HepG2 (cell line): ENCODE measurements at places on chromosomes 12 and 14.

GRCh38 chr14:92489394-92490238 is 24.0 kb upstream of the RIN3 start:
- no peak for DNase-seq

DNA sequence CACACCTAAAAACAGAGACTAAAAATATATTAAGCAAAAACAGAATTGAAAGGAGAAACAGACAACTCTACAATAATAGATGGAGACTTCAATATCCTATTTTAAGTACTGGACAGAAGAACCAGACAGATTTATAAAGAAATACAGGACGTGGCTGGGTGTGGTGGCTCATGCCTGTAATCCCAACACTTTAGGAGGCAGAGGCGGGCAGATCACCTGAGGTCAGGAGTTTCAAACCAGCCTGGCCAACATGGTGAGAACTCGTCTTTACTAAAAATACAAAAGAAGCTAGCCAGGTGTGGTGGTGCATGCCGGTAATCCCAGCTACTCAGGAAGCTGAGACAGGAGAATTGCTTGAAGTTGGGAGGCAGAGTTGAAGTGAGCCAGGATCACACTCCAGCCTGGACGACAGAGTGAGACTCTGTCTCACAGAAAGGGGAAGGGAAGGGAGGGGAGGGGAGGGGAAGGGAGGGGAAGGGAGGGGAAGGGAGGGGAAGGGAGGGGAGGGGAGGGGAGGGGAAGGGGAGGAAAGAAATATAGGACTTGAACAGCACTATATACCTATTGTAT is 53.0 kb downstream of the CDK17 start:
- DNase-seq: no peak

GRCh38 chr14:100285021-100285912 is 21.0 kb downstream of the SLC25A29 start:
- peak; percentile 40 for DNase-seq

DNA sequence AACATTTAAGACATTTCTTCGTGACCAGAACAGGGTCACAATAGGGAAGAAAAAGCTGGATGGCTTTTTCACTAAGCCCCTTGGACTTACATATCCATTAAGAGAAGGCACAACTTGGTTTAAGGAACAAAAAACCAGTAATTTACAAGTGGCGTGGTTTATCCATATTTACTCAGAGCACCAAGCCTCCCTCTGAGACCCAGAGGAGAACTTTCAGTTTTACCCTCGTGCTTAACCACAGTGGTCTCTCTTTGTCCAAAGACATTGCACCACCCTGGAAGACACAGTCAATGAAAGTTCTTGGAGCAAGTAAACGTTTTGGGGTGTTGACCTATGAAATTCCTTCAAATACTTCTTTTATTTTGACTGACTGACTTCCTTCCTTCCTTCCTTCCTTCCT is 52.5 kb downstream of the SSPN start:
- DNase-seq: no peak

DNA sequence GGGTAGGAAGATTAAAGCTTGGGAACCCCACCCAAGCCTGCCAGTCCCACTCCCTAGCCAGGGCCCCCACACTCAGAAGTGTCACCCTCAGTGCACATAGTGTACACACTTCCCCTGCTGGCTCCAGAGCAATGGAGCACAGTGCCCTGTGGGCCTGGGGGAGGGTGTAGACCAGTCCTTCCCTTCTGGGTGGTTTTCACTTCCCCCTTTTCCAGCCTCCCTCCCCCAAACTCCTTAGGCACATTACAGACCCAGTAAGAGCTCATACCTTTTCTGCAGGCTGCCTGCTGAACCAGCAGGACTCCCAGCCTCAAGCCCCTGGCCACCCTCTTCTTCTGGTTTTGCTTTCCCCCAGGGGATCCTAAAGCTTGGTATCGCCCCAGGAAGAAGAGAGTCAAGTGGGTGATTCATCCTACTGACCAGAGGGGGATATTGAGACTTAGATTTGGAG is at the start of gene ZNF385A:
TSS of gene ZNF385A (minus strand) at position 143 of the 451 bp plus-strand sequence. CDS start 219 bp downstream, outside the sequence.
- no peak for DNase-seq

GRCh38 chr14:68548194-68549076 is 244.4 kb downstream of the ZFP36L1 start:
- no peak for DNase-seq
